ENCODE measurements at places on chromosomes 3 and 15. TPM values are rescaled to one million over a fixed set of nuclear protein-coding genes. Genes with fewer than 3 reads are reported as not detected.

The C3orf20 gene
- not detected for polyA plus RNA-seq

DNA sequence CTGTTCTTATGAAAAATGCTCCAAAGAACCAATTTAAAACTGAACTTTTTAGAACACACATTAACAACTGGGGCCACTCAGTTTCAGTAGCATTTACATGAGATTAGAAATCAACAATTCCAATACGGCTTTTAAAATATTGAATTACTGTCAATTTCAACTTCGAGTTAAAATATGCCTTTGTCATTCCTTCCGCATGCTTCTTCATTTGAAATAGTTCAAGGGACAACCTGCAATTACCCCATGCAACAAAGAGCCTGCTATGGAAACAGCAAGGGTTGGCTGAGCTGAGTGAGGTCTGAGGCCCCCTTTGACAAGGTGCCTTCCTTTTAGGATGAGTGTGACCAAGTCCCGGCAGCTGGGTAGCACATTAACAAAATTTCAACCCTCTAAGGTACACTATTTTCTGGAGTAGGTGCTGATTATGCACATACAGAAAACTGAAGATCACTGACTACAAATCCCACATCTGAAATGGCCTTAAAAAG, 11.6 kb downstream of the PDCD10 start:
- no peak for DNase-seq
- H3K4me3 ChIP-seq = no peak overlapping the region
- H3K36me3 ChIP-seq = peaks cover 16% of the 10 kb centered on the region
- no peak overlapping the region for H3K27ac ChIP-seq

The SLC9C1 gene
- 0.12 TPM for polyA plus RNA-seq

DNA sequence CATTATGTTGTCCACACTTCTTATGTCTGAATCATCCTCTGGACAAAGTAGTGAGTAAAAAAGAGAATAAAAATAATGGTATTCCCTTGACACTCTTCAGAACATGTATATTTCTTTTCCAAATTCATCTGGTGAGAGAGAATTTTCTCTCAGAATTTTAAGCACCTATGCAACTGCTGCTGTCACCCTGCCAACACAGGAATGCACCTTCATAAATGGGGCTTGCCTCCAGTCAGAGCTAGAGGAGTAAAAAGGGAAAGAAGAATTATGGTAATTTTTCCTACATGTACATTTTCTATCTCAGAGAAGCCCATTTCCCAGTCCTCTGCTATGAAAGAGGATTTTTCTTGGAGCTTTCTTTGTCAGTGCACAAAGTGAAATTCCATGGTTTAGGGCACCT, 92.2 kb upstream of the ALCAM start:
- H3K36me3 ChIP-seq = no peaks in the 10 kb centered on the region
- H3K4me1 ChIP-seq = no peaks in the 10 kb centered on the region
- H3K27me3 ChIP-seq = no peaks in the 10 kb centered on the region
- no peak overlapping the region for H3K4me3 ChIP-seq
- no peak overlapping the region for H3K27ac ChIP-seq

- DNase-seq = no peak
- no peak overlapping the region for H3K4me3 ChIP-seq
- no peaks in the 10 kb centered on the region for H3K36me3 ChIP-seq
These were observed 12.2 kb downstream of the ALG1L2 start for GRCh38 chr3:130093741-130094391.

GRCh38 chr3:185363662-185364203, 797 bp downstream of the MAP3K13 start:
- peaks cover 37% of the 10 kb centered on the region for H3K27me3 ChIP-seq
- H3K4me1 ChIP-seq = no peaks in the 10 kb centered on the region
- no peak for DNase-seq
- H3K36me3 ChIP-seq = no peaks in the 10 kb centered on the region
- H3K4me3 ChIP-seq = peak overlapping the region; percentile 52
- H3K27ac ChIP-seq = no peak overlapping the region

GRCh38 chr15:42890161-42890913, 30.2 kb downstream of the TTBK2 start:
- H3K27me3 ChIP-seq = no peaks in the 10 kb centered on the region
- no peak for DNase-seq
- H3K27ac ChIP-seq = no peak overlapping the region
- H3K36me3 ChIP-seq = no peaks in the 10 kb centered on the region

The GPR160 gene
- polyA plus RNA-seq = 2.6 TPM

The PRR20G gene
- not detected for polyA plus RNA-seq

DNA sequence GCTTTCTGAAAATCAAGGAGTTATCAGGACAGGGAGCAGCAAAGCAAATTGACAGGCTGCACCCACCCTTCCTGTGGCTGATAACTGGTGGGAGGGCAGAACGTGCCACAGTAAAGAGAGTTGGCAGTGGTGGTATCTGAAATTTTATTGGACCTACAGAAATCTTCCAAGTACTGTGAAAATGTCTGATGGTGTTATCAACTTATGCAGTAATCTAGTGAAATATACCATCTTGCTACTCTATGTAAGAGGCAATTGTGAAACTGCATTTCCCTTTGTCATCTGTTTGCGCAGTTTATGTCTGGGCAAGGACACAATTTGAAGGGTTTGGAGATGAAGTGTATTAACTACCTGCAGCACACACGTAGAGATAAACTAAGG, 1.5 kb downstream of the PLCL2 start:
- DNase-seq = no peak
- peaks cover 41% of the 10 kb centered on the region for H3K4me1 ChIP-seq
- no peaks in the 10 kb centered on the region for H3K36me3 ChIP-seq
- H3K27ac ChIP-seq = peak overlapping the region; percentile 80

GRCh38 chr3:71121429-71122167, 461.9 kb downstream of the FOXP1 start:
- no peaks in the 10 kb centered on the region for H3K27me3 ChIP-seq
- peaks cover 38% of the 10 kb centered on the region for H3K4me1 ChIP-seq
- no peak overlapping the region for H3K4me3 ChIP-seq
- peak overlapping the region; percentile 7 for H3K27ac ChIP-seq
- DNase-seq = no peak
- H3K36me3 ChIP-seq = no peaks in the 10 kb centered on the region

GRCh38 chr3:190677001-190677400, 163.1 kb downstream of the IL1RAP start:
- no peak for DNase-seq
- H3K36me3 ChIP-seq = no peaks in the 10 kb centered on the region
- H3K4me1 ChIP-seq = no peaks in the 10 kb centered on the region
- H3K27me3 ChIP-seq = no peaks in the 10 kb centered on the region

The PLSCR2 gene
- polyA plus RNA-seq = not detected

- DNase-seq = no peak
- peaks cover 7% of the 10 kb centered on the region for H3K4me1 ChIP-seq
- H3K27ac ChIP-seq = no peak overlapping the region
These were observed 28.5 kb downstream of the EFCAB12 start for GRCh38 chr3:129399895-129400357.

DNA sequence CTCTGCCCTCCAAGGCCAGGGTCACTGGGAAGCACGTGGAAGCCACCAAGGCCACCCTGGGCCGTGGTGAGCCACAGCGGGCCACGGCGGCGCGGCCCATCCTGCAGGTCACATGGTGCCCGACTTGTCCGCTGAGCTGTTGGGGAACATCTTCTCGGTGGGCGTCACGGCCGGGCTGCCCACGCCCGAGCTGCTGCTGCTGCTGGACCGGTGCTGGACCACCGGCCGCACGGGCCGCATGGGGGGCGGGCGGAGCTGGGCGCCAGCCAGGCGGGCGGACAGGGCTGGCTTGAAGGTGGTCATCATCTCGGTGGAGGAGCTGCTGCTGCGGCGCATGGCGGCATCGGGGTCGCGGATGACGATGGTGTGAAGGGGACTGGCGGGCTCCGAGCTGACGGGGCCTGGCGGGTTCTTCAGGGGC, 22.1 kb upstream of the RAD18 start:
- no peaks in the 10 kb centered on the region for H3K27me3 ChIP-seq
- DNase-seq = no peak
- no peaks in the 10 kb centered on the region for H3K36me3 ChIP-seq
- no peak overlapping the region for H3K4me3 ChIP-seq
- H3K4me1 ChIP-seq = peaks cover 14% of the 10 kb centered on the region

- no peaks in the 10 kb centered on the region for H3K36me3 ChIP-seq
- H3K4me1 ChIP-seq = peaks cover 25% of the 10 kb centered on the region
- DNase-seq = peak; percentile 69
- H3K27me3 ChIP-seq = peaks cover 52% of the 10 kb centered on the region
- peak overlapping the region; percentile 96 for H3K4me3 ChIP-seq
- H3K27ac ChIP-seq = no peak overlapping the region
These were observed 984 bp downstream of the RNU6-1 start for GRCh38 chr15:67838789-67839332.

DNA sequence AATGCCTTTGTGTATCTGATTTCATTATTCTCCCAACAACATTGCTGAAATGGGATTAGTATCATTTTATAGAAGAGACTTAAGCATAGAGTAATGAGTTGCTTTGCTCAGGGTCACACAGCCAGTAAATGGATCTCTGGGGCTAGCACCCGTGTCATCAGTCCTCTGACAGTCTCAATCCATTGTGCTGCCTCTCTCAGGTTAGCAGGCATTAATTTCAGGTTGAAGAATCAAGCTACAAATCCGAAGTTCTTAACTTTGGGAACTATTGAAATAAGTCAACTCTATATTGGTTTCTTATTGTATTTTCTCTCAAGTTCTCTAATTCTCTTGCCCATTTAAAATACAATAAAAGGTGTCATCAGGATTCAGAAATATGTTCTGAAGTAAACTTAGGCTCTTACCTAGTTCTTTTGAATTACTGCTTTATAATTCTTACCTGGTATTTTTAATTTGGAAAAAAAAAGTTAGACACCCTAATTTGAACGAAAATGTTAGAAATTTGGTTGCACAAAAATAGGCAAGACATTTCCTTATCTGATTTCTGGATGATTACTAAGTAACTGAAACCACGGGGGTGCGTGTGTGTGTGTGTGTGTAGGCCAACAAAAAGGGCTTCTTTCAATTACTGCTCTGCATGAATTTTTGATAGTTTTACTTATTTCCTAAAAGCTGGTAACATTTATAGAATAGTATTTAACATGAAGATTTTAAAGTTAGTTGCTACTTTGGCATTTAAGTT, 189.8 kb downstream of the MBNL1 start:
- no peaks in the 10 kb centered on the region for H3K4me1 ChIP-seq
- no peaks in the 10 kb centered on the region for H3K27me3 ChIP-seq
- peaks cover 36% of the 10 kb centered on the region for H3K36me3 ChIP-seq
- no peak overlapping the region for H3K27ac ChIP-seq
- peak; percentile 40 for DNase-seq

The CAMK2N2 gene
- not detected for polyA plus RNA-seq

The CPLX3 gene
- polyA plus RNA-seq = not detected

GRCh38 chr15:60386615-60387014, 11.2 kb downstream of the ANXA2 start:
- H3K4me3 ChIP-seq = no peak overlapping the region
- DNase-seq = no peak
- H3K36me3 ChIP-seq = no peaks in the 10 kb centered on the region

DNA sequence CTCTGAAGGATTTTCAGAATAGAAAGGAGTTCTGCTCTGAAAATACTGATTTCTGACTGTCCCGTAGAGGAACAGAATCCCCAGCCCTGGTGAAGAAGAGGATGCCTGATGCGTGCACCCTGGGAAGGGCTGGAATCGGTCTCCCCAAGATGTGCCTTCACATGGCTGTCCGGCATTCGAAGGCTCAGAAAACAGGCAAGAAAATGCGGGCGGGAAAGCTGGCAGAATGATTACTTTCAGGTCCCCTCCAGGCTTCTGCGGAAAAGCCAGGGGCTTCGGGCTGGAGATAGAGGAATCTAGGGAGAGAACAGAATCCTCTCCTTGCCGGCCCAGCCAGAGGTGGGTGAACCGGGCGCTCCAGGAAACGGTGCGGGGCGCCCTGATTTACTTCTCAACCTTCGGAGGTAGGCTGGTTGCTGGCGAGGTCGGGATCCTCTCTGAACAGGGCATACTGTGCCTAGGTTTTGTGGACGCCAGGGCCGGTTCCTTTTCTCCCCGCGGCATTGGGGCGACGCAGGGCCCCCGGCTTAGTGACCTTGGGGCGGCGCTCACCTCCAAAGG, 2.5 kb downstream of the FOXL2NB start:
- H3K4me1 ChIP-seq = peaks cover 11% of the 10 kb centered on the region
- H3K36me3 ChIP-seq = no peaks in the 10 kb centered on the region
- peak overlapping the region; percentile 31 for H3K4me3 ChIP-seq
- H3K27me3 ChIP-seq = peaks cover 100% of the 10 kb centered on the region
- no peak overlapping the region for H3K27ac ChIP-seq
- DNase-seq = no peak

The CP gene
- not detected for polyA plus RNA-seq

The SAMD7 gene
- not detected for polyA plus RNA-seq

DNA sequence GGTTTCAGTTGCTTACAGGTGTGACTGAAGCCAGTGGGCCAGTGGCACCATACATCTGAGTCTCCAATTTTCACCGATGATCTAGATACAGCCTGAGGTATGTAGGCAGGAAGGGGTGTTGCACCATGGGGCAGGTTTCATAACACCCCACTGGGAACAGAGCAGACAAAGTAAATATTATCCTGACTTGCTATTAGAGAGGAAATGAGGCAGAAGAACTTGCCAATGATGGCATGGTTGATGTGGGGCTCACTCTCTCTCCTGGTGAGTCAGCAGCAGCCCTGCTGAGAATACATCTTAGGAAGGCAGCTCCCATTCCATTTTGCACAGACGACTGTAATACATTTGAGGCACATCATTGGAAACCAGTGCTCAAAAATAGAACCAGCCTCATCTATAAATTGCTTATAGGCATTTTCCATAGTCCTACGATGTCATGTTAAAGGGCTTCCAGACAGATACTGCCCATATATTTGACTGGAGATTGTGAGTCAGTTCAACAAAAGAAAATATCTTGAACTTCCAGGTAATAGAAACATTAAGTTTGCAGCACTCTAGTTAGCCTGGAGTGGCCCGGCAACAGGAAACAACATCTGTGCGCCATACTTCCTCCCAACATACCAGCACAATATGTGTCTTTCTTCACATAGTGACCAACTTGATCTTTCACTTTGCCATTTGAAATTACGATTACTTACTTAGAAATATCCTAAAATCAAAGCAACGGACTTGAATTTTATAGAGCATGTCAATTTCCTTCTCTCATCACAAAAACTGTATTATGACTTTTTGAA, 175.5 kb downstream of the NECTIN3 start:
- no peaks in the 10 kb centered on the region for H3K27me3 ChIP-seq
- DNase-seq = peak; percentile 42
- H3K27ac ChIP-seq = no peak overlapping the region
- no peak overlapping the region for H3K4me3 ChIP-seq
- no peaks in the 10 kb centered on the region for H3K36me3 ChIP-seq
- no peaks in the 10 kb centered on the region for H3K4me1 ChIP-seq

- no peak overlapping the region for H3K27ac ChIP-seq
- no peaks in the 10 kb centered on the region for H3K36me3 ChIP-seq
- peaks cover 9% of the 10 kb centered on the region for H3K4me1 ChIP-seq
- no peak for DNase-seq
- no peaks in the 10 kb centered on the region for H3K27me3 ChIP-seq
These were observed 272.9 kb downstream of the TIGIT start for GRCh38 chr3:114566767-114567166.

DNA sequence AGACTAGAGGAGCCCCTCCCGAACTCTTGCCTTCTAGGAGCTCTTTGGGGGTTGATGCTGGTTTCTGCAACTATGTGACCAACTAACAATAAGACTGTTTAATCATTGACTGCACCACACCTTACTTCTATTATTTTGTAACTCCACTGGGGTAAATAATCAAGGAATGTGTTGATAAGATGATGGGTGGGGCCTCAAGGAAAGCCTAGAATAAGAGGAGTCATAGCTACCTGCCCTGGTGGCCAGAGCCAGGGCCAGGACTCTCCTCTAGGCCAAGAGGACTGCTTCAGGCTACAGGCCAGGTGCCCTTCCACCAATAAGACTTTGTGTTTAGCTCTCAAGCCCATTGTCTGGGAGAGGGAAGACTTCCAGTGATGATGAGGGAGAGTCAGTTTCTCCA, 41.2 kb upstream of the PIAS1 start:
- H3K27ac ChIP-seq = no peak overlapping the region
- H3K4me3 ChIP-seq = no peak overlapping the region
- H3K36me3 ChIP-seq = no peaks in the 10 kb centered on the region
- H3K27me3 ChIP-seq = no peaks in the 10 kb centered on the region

The CIDEC gene
- polyA plus RNA-seq = not detected
